ENCODE measurements at places on chromosomes 11 and 22.

- no peak for DNase-seq
These were observed 8.9 kb downstream of the UVRAG start for GRCh38 chr11:75823946-75824345.

DNA sequence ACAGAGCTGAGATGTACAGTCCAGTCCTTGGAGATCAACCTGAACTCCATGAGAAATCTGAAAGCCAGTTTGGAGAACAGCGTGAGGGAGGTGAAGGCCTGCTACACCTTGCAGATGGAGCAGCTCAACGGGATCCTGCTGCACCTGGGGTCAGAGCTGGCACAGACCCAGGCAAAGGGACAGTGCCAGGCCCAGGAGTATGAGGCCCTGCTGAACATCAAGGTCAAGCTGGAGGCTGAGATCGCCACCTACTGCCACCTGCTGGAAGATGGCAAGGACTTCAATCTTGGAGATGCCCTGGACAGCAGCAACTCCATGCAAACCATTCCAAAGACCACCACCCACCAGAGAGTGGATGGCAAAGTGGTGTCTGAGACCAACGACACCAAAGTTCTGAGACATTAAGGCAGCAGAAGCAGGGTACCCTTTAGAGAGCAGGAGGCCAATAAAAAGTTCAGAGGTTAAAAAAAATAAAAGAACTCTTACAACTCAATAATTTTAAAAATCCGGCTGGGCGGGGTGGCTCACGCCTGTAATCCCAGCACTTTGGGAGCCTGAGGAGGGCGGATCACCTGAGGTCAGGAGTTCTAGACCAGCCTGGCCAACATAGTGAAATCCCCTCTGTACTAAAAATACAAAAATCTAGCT lies 69.9 kb upstream of the RTL6 start:
- DNase-seq = no peak

DNA sequence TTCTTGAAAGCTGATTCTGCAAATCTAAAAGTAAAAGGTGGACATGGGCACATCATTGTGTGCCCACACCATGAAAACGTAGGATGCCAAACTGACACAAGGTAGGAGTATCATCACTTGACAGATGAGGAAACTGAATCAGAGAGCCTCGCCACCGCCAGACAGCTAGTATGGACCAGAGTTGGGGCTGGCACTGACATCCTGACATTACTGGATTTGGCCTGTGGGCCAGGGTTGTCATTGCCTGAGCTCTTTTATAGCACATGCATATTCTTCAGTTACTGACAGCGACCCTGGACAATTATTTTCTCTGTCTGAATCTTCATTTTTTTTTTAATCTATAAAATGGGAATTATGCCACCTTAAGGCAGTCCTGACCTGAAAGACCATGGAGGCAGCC lies 16.5 kb downstream of the USP35 start:
- no peak for DNase-seq

GRCh38 chr22:41682033-41682807 lies 6.4 kb downstream of the SNU13 start:
- peak; percentile 53 for DNase-seq

DNA sequence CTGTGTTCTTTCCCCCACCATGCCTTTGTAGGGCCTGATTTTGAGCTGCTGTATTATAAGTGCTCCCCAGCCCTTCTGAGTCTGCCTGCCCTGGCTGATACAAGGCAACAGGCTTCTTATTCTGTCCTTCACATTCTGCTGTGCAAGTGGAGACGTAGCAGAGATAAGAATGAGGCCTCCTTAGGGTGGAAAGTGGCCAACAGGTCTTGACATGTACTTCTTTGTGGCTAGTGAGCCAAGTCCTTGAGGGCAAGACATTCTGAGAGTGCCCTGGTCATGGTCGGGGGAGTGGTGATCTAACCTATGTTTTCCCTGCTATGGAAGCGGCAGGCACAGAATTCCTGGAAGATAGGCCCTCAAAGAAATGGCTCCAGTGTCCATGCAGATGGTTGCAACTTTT lies 235.7 kb upstream of the CADM1 start:
- DNase-seq = no peak

GRCh38 chr11:128653801-128654231 lies 40.1 kb upstream of the FLI1 start:
- DNase-seq = no peak

GRCh38 chr11:112297248-112297866 lies 36.7 kb upstream of the PLET1 start:
- DNase-seq = no peak

DNA sequence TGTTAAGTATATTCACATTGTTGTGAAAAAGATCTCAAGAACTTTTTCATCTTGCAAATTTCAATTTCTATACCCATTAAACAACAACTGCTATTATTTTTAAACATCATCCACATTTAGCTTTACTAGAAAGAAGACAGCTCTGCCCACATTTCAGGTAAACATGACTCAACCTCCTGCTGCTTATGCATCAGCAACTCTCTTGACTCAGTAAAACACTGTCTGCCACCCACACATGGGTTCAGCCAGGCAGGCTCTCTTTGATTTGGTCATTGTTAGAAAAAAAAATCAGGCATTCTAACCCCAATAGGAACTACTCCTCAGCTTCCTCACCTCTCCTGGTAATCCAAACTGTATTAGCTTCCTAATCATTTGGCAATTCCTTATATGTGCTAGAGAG lies 5.1 kb upstream of the ENDOD1 start:
- no peak for DNase-seq

- no peak for DNase-seq
These were observed 48.8 kb downstream of the ENDOD1 start for GRCh38 chr11:95138448-95138847.

DNA sequence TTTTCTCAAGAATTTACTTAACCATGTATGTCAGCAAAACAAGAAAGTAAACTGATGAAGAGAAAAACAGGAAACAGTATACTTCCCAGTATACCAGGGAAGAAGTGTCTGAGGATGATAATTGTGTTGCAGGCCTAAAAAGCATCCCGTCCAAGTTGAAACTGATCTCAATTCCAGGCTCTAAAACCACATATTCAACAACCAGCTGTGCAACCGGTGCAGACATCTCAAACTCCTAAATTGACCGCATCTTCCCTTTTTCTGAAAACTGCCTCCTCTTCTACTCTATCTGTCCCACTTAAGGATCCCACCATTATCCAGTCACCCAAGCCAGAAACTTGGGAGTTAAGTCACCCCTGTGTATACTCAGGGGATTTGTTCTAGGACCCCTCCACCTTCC lies 47.2 kb downstream of the CCDC83 start:
- no peak for DNase-seq

Data from kidney capillary endothelial cell (primary cell).